ENCODE measurements at places on chromosomes 2 and 18.

GRCh38 chr2:67255933-67256615 lies 141.1 kb upstream of the ETAA1 start:
- DNase-seq = no peak

- DNase-seq = no peak
These were observed 27.3 kb downstream of the MYCN start for GRCh38 chr2:15967415-15968279.

GRCh38 chr18:27713738-27714095 lies 463.2 kb downstream of the CDH2 start:
- no peak for DNase-seq

DNA sequence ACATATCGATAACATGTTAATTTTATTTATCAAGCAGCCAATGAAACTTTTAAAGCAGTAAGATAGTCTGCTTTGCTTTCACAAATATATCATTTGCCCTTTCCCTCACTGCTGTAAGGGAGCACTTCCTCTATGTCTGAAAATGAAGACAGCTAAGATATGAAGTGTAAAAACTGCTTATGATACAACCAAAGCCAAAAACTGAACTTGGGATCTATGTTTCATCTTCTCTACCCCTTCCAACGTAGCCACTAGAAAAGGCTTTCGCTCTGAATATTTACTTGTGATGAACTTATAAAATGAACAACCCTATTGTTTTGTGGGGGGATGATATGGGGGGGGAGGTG lies 140.3 kb downstream of the TCF4 start:
- DNase-seq = no peak

- no peak for DNase-seq
These were observed 101.9 kb downstream of the THADA start for GRCh38 chr2:43493954-43494353.

- no peak for DNase-seq
These were observed 23.7 kb upstream of the ROCK2 start for GRCh38 chr2:11368059-11368572.

GRCh38 chr2:83851066-83851465 lies 608.0 kb downstream of the SUCLG1 start:
- DNase-seq = no peak

- DNase-seq = no peak
These were observed 174.9 kb downstream of the RAB3GAP1 start for GRCh38 chr2:135226961-135227360.

DNA sequence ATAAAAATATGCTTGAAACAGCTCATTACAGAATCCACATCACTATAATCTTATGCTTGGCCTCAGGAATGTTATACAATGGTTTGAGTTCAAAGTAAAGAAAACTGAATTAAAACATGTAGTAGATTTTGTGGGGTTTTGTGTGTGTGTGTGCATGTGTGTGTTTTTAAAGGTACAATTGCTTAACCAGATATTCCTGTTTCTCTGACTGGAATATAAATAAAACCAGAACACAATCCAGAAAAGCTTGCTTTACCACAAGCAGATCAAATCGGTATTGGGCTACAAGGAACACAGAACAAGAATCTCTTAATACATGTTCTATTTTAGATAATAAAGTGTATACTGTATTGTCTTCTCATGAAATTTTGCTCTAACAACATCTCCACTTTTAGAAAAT lies 110.0 kb downstream of the TMEM247 start:
- DNase-seq = no peak

DNA sequence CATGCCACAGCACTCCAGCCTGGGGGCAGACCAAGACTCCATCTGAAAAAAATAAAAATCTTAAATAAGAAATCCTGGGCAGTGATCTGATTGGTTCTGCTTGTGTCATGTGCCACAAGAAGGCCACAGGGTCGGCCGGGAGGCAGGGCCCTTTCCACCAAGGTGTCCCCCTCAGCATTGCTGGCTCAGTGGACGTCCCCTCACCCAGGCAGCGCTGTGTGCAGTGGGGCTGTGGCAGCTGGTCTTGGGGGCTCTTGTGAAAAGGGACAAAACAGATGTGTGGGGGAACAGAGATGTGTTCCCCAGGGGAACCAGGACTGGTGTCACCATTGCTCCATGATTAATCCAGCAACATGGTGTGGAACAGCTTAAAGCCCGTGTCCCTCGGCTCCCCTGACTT lies 60.5 kb downstream of the HS6ST1 start:
- no peak for DNase-seq

DNA sequence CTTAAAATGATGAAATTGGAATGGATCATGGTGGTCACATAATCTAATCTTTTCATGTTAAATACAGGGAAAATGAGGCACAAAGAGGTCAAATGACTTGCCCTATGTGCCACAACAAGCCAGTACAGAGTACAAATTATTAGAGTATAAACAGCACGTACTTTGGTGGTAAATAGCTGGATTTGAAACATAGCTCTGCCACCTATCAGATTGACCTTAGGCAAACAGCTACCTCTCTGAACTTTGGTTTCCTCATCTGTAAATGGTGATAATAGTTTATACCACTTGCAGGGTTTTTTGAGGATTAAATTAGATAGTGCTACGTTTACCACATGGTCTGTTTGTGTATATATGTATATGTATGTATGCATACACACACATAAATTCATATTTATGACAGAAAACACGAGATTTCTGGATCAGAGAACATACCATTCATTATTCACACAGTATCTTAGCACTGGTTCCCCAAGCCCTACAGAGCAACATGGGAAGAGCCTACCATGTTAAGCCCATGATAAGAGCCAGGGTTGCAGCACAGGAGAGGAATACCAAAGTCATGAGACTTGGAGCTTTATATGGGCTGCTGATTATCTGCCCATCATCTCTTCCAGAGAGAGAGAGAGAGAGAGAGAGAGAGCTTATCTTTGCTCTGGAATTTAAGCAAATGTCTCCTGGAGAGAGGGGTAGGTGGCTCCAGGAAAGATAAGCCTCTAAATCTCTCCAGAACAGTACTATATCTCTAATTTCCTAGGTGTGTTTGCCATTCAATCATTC lies 73.5 kb downstream of the MDH1 start:
- DNase-seq = no peak

DNA sequence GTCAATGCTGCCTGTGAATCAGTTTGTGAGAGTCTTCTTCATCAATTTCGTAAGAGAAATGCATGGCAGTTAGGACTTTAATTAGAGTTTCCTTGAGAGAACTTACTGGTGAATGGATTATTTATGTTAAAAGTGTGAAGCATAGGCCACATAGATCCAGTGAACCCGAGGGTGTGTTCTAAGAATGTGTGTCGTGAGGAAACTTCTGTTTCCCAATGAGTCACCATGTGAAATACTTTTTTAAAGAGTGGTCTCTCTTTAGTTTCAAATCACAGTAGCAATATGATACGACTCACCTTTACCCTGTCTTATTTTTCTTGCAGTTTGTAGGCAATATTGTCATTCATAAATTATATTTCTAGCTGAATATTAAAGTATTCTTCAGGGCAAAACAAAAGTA lies 18.5 kb downstream of the THSD7B start:
- DNase-seq = no peak

DNA sequence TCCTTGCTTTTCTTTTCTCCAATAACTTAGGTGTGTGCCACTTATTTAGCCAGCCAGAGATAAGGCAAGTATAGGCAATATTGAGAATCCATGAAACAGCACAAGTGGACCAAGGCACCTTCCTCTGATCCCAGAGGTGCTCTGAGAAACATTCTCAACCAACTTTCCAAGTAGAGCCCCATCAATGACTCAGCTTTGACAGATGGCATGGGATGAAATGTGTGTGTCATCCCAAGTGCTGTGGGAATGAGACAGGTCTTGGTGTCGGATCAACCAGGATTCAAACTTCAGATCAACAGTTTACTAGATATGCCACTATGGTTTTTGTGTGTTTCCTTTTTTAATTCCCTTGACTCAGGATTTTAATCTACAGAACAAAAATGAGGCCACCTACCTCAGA lies 164.0 kb downstream of the GRB14 start:
- DNase-seq = no peak

Measured in left renal pelvis (tissue), 4 donors.